Astrocyte of the spinal cord (primary cell): ENCODE measurements at places on chromosomes 5 and 9.

- DNase-seq, result no peak
Measured at GRCh38 chr5:43106290-43106638, 14.4 kb upstream of the ZNF131 start.

DNA sequence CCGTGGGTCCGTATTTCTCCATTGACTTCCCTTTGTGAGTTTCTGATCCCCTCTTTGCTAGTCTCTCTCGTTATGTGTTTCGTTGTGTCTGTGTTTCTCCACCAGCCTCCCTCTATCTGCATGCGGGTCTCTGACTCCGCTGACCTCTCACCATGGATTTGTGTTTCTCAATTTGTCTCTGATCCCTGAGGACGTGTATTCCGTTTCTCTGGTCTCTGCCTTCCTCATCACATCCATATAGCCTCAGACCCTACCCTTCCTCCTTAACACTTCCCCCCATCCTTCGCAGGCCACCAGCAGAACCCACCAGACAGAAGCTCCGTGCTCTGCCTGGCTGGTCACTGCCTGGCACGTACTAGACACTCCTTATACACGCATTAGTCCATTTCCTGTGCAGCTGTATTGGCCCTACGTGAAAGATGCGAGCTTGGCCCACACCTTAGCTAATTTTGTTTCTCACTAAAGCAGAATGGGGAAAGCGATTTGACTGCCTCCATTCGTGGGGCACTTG is 631 bp downstream of the B4GALT7 start:
- DNase-seq, result peak; percentile 13

DNA sequence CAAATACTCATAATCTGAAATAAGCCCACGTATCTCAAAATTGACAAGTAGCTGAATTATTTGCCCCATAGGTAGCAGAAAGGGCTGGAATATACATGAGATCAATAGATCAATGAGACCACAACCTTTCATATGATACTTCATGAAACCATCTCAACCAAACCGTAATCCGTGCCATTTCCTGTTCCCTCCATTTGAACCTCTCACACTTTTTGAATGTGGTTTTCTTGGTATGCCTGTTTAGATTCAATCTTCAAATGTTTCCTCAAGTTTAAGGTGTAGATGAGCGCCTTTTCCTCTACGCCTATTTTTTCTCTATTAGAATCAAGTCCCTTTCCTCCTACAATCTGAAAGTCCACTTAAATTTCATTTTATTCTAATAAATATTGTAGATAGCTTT is 805.5 kb downstream of the EFNA5 start:
- no peak for DNase-seq

- DNase-seq, result no peak
Measured at GRCh38 chr9:27467486-27467885, 56.6 kb upstream of the IFNK start.

- DNase-seq, result peak; percentile 63
Measured at GRCh38 chr5:125894383-125894782, 528.8 kb upstream of the GRAMD2B start.

GRCh38 chr5:56585999-56586691 is 229.2 kb upstream of the MAP3K1 start:
- DNase-seq, result no peak

GRCh38 chr5:59008816-59009473 is 426.1 kb downstream of the RAB3C start:
- DNase-seq, result no peak

DNA sequence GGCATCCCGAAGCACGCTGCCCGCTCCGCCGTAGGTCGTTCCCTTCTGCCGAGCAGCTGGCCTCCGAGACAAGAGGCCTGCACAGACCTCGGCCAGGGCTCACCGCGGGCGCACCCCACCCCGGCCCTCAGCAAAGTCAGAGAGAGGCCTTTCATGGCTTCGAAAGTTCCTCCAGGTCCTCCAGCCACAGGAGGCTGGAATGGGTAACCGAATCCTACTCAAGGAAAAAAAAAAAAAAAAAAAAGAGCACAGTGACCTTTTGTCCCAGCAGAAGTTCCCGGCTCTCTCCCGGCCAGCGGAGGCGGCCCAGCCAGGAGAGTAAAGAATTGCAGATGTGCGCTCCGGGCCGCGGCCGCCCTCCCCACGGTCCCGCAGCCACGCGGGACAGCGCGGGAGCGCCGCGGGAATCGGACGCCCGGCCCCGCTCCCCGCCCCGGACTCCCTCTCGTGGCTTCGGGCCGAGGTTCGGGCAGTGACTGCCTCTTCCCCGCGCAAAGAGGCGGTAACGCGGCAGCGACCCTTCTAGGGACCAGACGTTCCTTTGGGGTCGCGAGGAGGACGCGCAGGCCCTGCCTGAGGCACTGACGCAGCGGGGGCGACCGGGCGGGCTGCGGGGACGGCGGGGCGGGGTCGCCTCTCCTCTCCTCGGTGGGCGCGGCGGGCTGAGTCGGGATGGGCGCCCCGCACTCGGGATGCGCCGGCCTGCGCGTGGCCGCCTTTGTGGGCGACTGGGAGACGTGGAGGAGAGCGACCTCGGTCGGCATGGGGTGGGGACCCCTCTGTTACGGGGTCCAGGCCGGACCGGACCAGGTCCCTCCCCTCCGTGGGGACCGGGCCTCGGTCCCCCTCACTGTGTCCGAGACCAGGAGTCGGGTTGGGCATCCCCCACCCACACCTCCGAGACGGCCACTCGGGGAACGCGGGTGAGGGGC is 754 bp downstream of the GFPT2 start:
- no peak for DNase-seq

DNA sequence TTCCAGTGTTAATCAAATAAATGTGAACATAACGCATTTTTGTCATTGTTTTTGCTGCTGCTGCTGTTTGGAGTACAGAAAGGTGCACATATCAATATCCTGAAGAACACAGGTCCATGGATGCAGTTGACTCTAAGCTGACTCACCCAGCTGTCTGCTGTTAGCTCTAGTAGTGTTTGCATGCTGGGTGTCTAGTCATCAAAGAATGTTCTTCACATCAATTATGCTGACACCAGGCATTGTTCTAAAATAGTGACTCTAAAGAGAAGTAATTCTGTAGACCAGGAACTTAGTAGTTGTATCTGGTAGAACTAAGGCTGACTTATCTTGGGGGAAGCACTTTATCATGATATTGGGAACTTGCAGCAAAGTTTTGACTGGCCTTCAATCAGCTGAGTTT is 55.7 kb upstream of the DPYSL3 start:
- DNase-seq, result peak; percentile 88

DNA sequence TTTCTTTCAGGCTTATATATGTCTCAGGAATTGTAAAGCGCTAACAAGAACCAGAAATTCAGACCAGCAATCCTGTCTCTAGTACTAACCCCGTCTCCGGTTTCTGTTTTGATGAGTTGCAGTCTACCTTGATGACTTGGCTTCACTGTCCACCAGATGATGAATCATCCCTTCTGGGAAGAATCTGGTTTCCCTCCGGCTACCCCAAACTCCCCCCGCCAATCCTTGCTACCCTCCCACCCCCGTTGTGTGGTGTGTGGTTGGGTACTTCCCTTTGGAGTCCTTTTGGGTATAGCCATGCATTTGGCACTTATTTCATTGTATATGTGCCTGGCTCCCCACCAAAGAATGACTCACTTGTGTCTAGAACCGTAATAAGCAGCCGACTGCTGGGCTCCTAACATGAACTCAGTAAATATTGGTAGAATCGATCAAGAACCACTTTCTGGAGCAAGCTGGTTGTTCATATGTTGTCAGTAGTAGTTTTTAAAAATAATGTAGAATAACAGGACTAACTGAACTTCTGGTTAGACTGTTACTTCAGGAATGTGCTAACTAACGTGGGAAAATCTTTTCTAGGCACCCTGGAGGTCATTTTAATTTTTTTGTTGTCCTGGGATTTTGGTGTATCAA is 8.3 kb upstream of the TGFBI start:
- peak; percentile 99 for DNase-seq

GRCh38 chr5:176817841-176818377 is 7.5 kb downstream of the UNC5A start:
- DNase-seq, result no peak

GRCh38 chr9:135905380-135906258 is 1.7 kb downstream of the CAMSAP1 start:
- DNase-seq, result peak; percentile 38
